Sciatic nerve (tissue), 2 donors: ENCODE measurements at places on chromosomes 3 and 15. TPM values are rescaled to one million over a fixed set of nuclear protein-coding genes. Genes with fewer than 3 reads are reported as not detected.

DNA sequence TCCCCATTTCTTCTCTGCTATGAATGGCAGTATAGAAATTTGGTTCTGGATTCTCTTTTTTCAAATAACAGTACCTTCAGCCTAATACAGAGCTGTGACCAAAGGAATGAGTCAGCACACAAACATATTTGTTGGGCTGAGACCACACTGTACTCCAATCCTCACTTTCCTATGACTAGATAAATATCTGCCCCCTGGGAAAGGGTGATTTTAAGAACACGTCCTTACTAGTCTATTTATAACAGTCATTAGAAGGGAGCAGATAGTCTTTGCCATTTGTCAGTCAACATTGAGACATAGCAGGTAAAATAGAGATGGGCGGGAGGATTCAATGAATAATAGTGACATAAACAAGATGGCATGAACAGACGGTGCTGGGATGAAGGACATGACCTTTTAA lies 461.3 kb downstream of the MCTP2 start:
- no peak for DNase-seq

- no peak for DNase-seq
Measured at GRCh38 chr3:17946619-17947018, 204.2 kb upstream of the TBC1D5 start.

DNA sequence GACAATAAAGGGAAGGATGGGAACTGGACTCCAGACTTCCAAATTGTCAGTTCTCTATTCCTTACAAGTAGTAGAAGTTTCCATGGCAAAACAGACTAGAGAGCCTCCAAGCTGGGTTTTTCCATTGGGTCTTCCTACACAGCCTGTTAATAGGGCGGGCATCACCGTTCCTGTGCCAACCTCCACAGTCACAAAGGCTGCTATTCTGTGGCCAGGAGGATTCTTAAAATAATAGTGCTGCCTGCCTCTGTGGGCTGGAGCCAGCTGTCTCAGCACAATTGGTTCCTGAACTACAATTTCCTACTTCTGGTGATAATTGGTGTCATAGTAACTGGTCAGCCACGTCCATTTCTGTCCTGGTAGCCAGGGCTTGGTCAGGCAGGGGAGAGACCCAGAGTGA lies 38.6 kb downstream of the LYZL4 start:
- DNase-seq, result no peak

Gene NRG4
- 0.27 TPM for total RNA-seq

Gene CD200
- total RNA-seq, result 23.8 TPM
